ENCODE measurements at places on chromosomes 12 and 14.

DNA sequence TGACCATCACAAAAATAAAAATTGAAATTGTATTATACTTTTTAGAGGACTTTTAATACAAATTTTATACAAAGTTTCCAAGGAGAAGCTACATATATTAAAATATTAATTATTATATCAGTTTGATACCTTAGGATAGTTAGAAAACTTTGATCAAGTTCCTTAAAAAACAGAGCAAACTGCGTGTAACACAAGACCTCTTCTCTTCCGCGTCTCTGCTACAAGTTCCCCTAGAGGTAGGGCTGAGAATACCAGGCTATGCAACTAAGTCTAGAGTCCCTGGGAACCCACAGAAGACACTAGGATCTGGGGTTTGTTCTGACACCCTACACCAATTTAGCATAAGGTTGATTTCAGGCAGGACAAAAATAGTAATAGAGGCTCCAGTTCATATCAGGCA is 319.0 kb downstream of the FOXG1 start:
- DNase-seq: no peak

DNA sequence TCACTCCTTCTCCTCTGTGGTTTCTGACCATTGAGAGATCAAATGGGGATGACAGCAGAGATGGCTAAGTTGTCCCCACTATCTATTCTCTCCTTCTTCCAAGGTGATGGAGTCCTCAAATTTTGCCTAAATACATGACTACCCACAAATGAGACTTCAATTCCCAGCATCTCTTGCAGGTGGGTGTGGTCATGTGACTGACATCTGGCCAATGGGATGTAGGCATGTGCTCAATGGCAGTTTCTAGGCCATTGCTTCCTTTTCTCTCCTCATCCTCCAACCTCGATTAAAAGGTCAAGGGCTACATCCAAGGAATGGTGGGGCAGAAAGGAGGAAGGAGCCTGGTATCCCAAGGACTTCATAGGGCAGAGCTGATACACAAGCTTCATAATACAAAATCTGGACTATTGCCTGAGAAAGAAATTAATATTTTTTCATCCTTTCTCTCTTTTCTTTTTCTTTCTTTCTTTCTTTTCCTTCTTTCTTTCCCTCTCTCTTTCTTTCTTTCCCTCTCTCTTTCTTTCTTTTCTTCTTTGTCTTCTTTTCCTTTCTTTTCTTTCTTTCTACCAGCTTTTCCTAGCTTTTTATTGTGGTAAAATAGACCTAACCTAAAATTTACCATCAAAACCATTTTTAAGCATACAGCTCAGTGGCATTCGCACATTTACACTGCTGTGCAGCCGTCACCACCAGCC is 100.9 kb upstream of the PRB2 start:
- no peak for DNase-seq

- no peak for DNase-seq
These were observed 43.3 kb downstream of the BEST3 start for GRCh38 chr12:69655616-69656340.

DNA sequence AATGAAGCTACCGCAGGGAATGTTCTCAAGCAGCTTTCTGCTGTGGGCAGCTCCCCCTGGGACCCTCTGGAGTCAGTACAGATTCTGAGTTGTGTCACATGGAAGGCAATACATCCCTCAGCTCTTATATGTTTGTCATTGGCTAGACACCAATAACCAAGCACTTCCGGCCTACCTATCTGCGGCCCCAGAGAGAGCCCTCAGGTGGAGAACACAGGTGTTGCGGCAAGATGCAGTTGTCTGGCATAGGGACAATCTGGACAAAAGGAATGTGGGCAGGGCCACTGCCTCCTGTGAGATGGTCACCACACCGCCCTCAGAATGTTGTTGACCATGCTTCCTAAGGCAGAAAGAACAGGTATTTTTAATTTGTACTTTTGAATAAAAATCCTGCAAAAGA is 118.7 kb downstream of the BRMS1L start:
- no peak for DNase-seq

- no peak for DNase-seq
These were observed 41.5 kb downstream of the ARL6IP4 start for GRCh38 chr12:123021688-123022604.

GRCh38 chr14:26138764-26139445 is 458.9 kb downstream of the NOVA1 start:
- DNase-seq: no peak

GRCh38 chr12:25262389-25263074 is 11.8 kb upstream of the KRAS start:
- DNase-seq: no peak

DNA sequence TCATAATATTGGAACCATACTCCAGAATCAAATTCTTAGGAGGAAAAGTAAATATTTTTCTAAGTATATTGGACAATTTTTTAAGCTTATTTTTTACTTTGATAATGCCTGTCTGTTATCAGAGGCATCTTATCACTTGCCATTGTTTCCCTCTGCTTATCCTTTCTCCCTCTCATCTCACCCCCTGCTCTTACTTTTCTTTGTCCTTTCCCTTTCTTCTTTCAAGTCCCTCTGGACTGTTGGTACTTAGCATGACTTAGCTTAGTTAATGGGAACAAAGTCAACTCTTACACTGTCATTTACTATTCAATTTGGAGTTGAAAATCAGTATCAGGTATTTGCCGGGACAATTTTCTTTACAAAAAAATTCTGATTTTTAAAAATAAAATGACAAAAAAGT is 45.2 kb downstream of the ABCD2 start:
- DNase-seq: no peak

DNA sequence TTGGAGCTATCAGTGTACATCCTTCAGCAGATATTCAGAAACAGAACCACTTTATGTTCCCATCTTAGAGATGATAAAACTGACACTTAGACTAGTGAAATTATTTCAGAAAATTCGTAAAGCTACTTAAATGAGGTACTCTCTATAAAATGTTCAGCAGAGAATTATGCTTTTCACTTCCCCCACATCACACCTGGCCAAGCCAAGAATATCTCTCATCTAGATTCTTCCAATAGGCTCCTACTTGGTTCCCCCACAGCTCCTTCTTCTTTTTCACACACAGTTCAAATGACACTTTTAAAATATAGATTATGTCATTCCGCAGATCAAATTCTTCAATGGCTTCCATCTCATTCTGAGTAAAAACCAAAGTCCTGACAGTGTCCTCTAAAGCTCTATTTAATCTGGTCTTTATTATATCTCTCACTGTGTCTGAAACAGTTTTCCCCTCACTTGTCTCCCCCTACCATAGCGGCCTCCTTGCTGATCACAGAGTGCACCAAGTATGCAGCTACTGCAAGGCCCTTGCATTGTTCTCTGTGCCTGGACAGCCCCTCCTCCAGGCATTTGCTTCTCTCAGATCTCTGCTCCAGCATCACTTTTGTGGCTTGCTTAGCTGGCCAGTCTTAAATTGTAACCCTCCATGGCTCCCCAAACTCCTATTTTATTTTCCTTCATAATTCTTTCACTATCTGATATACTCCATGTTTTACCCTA is 736.8 kb upstream of the USP15 start:
- no peak for DNase-seq

- no peak for DNase-seq
These were observed 124.8 kb upstream of the RASSF8 start for GRCh38 chr12:25833657-25834056.

DNA sequence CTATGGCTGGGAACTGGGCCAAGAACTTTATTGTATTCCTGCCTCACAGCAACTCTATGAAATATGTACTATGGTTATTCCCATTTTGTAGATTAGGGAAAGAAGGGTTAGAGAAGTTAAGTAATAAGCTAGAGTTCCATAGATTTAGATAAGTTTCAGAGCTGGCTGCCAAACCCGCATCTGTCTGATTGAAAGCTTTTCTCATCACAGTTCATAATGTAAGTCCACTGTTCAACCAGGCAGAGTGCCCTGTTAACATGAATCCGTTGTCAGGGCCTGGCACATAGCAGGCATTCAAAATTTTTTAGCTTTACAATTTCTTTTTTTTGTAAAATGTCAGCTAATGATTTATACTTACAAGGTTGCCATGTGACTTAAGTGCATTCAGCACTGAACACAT is 467.3 kb downstream of the NRXN3 start:
- DNase-seq: no peak

GRCh38 chr12:1044696-1045095 is 53.7 kb downstream of the ERC1 start:
- DNase-seq: no peak

GRCh38 chr12:6780573-6780972 is 8.3 kb downstream of the LAG3 start:
- no peak for DNase-seq

- DNase-seq: no peak
These were observed 29.2 kb upstream of the BMAL2 start for GRCh38 chr12:27303139-27304111.

DNA sequence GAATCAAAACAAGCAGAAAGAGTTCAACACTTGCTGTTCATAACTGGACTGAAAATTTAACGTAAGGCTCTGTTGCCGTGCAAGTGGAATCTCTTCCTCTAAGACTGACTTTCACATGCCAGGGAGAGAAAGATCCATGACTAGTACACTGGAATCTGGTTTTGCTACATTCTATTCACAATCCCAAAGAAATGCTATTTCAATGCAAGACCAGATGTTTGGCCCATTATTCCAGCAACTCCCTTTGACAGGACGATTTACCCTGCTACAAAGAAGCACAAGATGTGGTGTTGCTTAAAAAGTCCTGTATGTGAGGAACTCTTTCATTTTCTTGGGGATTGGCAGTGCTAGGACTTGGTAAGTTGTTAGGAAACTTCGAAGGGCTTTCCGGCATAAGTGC is 17.4 kb downstream of the RFC5 start:
- DNase-seq: no peak

DNA sequence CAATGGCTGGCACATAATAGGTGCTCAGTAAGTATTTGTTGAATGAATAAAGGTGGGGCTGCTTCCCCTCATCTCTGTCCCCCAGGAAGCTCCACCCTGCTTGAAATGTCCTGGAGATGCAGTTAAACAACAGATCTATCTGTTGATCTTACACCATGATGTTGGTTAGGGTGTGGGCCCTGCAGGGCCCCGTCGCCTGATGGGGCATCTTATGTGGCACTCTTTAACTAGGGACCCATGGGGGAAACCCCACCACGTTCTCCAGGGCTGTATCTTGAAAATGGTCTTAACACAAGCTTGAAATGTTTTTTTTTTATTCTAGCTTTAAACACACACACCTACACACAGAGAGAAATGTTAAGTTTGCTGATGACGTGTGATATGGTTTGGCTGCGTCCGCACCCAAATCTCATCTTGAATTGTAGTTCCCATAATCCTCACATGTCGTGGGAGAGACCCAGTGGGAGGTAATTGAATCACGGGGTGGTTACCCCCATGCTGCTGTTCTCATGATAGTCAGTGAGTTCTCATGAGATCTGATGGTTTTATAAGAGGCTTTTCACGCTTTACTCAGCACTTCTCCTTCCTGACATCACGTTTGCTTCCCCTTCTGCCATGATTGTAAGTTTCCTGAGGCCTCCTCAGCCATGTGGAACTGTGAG is 741.7 kb downstream of the VRK1 start:
- no peak for DNase-seq

DNA sequence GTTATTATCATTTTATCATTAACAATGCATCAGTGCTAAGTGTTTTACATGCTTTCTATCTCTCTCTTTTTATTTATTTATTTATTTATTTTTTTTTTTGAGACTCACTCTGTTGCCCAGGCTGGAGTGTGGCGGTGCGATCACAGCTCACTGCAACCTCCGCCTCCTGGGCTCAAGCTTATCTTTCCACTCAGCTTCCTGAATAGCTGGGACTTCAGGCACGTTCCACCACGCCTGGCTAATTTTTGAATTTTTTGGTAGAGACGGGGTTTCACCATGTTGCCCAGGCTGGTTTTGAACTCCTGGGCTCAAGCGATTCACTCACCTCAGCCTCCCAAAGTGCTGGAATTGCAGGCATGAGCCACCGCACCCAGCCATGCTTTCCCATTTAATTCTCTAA is 3.9 kb upstream of the BTG1 start:
- DNase-seq: no peak

DNA sequence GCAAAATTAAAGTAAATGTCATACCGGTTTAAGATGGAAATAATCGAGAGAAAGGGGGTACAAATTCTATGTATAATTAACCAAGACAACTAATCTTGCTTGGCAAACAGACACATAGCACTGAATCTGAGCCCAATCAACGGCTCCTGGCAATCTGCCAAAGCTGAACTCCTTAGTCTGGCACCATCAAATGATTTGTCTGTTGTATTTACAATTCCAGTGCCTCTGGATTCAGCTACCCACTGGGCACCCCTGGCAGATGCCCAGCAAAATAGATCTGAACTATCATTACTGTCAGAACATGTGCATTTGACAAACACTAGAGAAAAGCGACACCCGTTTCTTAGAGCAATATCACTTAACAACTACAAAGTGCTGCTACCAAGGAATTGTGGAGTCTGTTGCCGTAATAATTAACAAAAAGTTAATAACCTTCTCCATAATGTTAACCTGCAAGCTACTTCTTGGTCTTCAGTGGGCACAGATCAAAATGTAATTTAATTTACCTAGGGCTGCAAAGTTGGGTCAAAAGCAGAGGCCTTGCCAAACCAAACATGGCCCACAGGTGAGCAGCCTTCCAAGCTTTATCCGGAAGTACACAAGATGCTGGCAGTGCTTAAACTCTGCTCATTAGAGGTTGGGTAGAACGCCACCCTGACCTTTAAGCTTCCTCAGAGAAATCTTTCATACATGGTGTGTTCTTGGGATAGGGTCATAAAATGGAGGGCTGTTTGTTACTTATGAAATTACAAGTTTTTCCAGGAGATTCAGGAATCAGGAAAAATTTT is 7.6 kb downstream of the EGLN3 start:
- DNase-seq: no peak

DNA sequence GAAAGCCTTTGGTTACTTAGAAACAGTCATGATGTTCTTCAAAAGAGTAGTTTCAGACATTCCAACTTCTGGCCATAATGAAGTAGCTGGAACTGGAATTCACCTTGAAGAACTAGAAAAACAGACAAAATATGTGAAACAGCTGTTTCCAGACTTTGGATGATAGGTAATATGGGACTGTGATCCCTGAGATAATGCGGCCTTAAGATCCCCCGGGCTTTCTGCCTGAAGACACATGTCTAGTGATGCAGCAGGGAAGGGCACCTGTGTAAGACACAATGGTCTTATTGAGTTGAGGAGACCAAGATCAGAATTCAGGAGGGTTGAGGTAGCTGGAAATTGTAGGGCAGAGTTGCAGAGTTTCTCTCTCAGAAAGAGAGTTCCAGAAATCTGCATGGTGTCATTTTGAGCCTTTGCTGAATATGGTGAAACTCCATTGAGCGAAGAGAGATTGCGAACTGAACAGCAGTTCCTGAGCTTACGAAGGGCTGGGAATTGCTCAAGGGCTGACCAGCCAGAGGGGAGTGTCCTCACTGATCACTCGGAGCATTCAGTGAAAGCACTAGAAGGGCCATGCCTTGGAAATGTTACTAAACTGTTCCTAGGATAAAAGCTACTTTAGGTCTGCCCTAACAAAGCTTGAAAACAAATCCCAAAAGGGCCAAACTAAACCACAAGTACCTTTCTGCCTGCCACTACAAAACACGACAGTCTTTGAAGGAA is 41.7 kb upstream of the FRS2 start:
- no peak for DNase-seq

GRCh38 chr12:108630481-108631207 is 3.0 kb downstream of the SELPLG start:
- peak; percentile 40 for DNase-seq

GRCh38 chr12:110047297-110047940 is 903 bp downstream of the C12orf76 start:
- DNase-seq: no peak

All from lower leg skin (tissue), 4 donors.